ENCODE measurements at places on chromosomes 2 and 18.

- no peak for DNase-seq
These were observed 11.7 kb upstream of the CNGA3 start for GRCh38 chr2:98334439-98335078.

- no peak for DNase-seq
These were observed 1.7 kb downstream of the L3MBTL4 start for GRCh38 chr18:6412933-6413472.

DNA sequence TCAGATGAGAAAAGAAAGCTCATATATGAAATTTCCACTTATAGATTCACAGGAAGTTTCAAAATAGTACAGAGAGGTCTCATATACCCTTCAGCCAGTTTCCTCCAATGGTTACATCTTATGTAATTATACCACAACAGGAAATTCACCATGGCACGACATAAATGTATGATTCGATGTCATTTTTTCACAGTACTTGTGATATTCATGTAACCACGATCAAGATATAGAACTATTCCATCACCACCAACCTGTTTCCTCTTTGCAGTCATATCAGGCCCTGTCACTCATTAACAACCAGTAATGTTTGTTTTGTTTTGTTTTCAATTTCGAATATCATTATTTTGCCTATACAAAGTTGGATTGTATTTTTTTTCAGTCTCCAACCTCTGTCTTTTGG lies 314.3 kb upstream of the POU3F3 start:
- DNase-seq, result no peak

DNA sequence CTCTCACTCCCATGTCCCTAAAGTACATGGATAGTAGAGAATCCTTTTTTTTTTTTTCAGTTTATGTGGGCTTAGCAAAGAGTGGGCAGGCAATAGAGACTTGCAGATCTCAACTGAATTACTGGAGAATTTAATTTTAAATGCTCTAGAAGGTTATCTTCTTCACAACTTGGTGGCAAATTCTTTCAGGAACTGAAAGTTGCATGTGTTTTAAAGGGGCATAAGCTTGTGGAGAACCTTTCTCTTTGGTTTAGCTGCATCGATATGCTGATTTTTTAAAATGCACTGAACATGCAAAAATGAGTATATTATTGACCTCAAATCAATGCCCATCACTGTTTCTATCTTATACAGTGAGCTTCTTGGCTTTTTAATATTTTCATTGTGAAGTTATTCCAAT lies 24.9 kb upstream of the GALNT3 start:
- no peak for DNase-seq

All from stimulated activated CD8-positive, alpha-beta memory T cell treated with anti-CD3 and anti-CD28 coated beads, Interleukin-4, amount 100 ng/mL, for 24 hours (primary cell).